ENCODE measurements at places on chromosomes 12 and 14. TPM values are rescaled to one million over a fixed set of nuclear protein-coding genes. Genes with fewer than 3 reads are reported as not detected.

Gene DPY19L2
- total RNA-seq, result 1.7 TPM

DNA sequence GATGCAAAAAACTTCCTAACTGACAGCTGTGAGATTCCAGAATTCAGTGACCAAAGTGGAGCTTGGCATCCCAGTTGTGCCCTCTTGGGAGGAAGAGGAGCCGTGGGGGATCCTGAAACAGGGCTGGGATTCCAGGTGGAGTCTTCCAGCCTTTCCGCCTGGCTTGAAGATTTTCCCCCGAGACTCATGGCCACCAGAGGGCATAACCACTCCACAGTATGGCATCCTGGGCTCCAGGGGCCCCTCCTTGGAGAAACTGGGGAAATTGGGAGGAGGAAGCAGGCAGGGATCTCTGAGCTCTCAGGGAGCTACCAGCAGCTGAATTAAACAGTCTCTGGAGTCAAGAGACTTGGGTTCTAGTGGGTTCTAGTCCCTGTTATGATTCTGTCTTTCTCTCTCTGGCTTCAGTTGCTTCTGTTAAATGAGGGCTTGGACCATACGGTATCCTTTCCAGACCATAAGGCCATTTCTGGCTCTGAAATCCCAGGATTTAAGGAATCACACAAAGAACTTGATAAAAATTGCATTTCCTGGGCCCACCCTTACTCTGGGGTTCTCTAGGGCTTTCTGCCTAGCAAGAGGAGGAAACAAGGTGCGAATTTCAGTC lies 2.6 kb upstream of the TAMALIN start:
- DNase-seq, result peak; percentile 90

Gene LMNTD1
- total RNA-seq, result not detected

DNA sequence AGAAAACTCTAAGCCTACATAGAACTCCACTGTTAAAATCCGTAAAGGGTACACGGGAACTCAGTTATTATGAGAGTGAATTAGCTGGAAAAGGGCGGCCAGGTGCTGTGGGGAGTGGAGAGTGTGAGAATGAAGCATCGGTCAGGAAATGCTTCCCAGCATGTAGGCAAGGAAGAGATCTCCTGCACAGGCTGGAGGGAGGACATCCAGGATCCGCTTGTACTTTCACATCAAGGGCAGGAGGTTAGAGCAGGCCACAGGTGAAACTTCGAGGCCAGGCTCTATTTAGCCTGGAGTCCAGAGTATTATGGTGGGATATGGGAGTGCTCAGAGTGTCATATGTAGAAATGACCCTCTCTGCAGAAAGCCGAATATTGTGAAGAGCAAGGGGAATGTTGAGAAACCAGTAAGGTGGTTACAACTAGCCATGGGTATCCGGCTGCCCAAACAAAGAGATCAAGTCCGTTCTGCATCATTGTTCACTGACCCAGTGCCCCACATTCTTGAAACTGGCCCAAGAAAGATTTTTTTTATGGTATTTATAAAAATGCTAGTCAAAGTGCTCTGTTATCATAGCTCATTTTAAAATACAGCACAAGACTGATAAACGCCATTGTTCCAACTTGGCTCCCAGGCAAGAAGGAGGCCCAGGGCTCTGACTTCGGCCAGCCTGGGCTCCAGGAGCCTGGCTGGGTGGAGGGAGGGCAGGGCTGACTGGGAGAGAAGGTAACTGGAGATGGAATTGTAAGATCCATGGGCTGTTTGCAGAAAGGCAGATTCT lies 79.4 kb upstream of the HIF1A start:
- peak; percentile 27 for DNase-seq

Gene JPH4
- 1.4 TPM for total RNA-seq

DNA sequence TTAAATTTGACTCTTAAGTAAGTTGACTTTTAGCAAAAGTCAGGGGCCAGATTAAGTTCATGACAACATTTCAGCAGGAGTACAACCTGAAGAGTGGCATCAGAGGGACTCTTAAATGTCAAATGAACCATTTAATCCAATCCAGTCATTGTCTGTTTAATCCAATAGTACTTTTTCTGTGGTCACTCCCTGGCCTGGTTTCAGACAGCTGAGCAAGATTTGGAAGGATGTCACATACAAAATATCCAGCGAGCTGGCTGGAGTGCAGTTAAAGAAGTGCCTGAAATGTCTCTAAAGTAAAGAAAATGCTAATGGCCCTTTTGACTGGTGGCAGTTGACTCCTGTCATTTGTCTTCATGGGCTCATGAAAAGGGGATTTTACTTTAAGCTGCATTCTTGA lies 1082.1 kb downstream of the AACS start:
- no peak for DNase-seq

DNA sequence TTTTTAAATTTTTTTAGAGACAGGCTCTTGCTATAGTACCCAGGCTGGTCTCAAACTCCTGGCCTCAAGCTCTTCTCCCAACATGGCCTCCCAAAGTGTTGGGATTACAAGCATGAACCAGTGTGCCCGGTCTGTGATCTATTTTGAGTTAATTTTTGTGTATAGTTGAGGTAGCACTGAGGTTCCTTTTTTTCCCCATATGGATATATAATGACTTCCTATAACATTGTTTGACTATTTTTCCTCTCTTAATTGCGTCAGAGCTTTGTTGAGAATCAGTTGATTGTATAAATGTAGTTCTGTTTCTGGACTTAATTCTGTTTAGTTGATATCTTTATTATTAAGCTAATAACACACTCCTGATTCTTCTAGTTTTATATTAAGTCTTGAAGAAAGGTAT lies 8.6 kb upstream of the M6PR start:
- DNase-seq, result no peak

- DNase-seq, result no peak
These were observed 88.4 kb downstream of the CAND1 start for GRCh38 chr12:67357376-67358125.

Gene GPRC5D
- not detected for total RNA-seq

Gene PPP1R36
- total RNA-seq, result 0.28 TPM

DNA sequence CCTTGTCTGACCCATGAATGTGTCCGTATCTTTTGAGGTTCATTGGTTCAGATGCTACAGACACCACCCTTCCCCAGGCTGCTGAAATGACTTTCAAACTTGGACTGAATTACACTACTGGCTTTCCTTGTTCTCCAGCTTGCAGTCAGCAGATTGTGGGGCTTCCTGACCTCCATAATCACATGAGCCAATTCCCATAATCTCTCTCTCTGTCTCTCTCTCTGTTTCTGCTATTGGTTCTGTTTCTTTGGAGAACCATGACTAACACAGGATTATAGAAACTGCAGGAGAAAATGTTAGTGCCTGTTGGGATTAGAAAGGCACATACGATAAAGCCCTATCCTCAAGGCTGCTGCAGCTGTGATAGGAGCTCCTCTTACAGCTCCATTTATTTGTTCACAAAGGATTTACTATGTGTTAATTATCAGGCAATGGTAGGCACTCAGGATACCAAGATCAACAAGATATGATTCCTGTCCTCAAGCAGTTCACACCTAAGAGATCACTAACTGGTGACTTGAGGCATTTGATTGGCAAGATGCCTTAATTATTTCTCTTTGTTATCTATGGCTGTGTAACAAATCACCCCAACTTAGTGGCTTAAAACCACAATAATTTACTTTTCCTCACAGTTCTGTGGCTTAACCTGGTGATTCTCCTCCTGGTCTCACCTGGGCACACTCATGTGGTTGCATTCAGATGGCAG lies 10.2 kb upstream of the NYNRIN start:
- no peak for DNase-seq

GRCh38 chr12:88519802-88520435 lies 60.4 kb downstream of the KITLG start:
- DNase-seq, result no peak

Gene SLC39A5
- total RNA-seq, result 0.48 TPM

Gene PRICKLE1
- total RNA-seq, result 24.7 TPM

Gene KRT74
- not detected for total RNA-seq

- DNase-seq, result peak; percentile 32
These were observed 13.9 kb downstream of the CDCA4 start for GRCh38 chr14:105006831-105007592.

GRCh38 chr14:71714225-71714624 lies 218.0 kb upstream of the RGS6 start:
- DNase-seq, result no peak

Gene FGD6
- 11.1 TPM for total RNA-seq

DNA sequence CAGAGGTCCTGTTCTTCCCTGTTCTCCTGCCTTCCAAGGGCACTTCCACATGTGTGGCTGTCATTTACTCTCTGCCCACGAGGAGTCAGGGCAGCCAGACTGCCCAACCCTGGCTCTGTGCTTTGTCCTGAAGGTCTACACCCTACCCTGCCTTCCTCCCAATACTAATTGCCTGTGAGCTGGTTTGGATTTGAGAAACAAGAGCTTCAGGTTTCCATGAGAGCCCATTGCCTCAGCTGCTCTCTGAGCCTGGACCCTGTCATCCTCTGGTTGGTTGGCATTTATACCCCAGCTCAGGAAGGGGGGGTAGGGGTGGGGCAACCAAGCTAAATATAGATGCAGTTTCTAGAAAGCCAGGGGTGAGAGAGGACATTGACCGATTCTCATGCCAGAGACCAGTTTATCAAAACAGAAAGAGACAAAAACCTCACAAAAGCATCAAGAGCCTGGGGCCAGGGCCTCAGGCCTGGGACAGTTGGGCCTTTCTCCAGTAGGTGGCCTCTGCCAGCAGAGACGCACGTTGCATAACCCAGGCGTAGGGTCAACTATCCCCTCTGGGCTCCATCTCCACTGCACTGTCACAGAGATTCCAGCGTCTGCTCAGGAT lies 34.5 kb downstream of the VDR start:
- peak; percentile 89 for DNase-seq

GRCh38 chr14:101709533-101709881 lies 52.0 kb upstream of the PPP2R5C start:
- DNase-seq, result no peak

DNA sequence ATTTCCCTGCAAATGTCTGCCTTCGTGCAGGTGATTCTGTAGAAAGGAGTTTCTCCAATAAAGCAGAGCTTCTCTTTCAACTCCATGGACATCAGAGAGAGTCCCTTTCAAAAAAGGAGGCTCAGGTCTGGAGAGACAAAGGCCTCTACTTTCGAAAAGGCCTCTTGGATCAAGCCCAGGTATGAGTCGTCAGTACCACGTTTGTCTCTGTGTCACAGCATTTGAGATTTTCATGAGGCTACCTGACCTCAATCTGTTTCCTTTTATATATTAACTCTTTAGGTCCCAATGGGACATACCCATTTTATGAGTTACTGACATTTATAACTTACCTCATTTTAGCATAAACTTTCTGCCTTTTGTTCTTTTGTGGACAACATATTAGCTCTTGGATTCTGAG lies 290.8 kb downstream of the RPAP3 start:
- no peak for DNase-seq

- DNase-seq, result no peak
These were observed 61.1 kb downstream of the RNF34 start for GRCh38 chr12:121461048-121461447.

GRCh38 chr12:9237286-9237685 lies 29.1 kb upstream of the PZP start:
- DNase-seq, result no peak

DNA sequence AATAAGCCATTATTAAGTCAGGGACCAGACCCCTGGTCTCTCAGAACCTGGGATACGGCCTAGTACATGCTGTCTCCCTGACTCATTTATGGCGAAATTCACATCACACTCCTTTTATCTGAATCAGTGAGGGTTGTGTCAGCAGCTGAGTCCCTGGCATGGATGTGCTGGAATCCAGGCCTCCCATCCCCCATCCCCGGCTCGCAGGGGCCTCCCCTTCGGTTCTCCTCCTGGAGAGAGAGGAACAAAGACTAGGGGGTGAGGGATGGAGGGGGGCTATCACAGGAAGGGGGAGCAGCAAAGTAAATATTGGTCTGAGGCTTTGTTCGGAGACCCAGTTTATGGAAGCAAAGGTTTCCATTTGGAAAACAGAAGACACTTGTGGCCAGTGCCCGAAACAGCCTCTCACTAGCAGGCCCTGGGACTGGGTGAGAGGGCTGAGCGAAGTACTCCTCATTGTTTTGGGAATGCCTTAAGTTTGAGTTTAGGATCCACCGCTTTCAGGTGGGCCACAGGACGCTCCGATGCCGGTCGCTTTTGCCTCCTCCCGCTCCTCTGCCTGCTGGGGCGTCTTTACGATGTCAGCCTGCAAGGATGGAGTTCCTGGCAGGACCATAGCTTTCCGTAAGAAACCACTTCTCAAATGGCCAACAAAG lies 145.0 kb downstream of the PRKCH start:
- DNase-seq, result peak; percentile 79

DNA sequence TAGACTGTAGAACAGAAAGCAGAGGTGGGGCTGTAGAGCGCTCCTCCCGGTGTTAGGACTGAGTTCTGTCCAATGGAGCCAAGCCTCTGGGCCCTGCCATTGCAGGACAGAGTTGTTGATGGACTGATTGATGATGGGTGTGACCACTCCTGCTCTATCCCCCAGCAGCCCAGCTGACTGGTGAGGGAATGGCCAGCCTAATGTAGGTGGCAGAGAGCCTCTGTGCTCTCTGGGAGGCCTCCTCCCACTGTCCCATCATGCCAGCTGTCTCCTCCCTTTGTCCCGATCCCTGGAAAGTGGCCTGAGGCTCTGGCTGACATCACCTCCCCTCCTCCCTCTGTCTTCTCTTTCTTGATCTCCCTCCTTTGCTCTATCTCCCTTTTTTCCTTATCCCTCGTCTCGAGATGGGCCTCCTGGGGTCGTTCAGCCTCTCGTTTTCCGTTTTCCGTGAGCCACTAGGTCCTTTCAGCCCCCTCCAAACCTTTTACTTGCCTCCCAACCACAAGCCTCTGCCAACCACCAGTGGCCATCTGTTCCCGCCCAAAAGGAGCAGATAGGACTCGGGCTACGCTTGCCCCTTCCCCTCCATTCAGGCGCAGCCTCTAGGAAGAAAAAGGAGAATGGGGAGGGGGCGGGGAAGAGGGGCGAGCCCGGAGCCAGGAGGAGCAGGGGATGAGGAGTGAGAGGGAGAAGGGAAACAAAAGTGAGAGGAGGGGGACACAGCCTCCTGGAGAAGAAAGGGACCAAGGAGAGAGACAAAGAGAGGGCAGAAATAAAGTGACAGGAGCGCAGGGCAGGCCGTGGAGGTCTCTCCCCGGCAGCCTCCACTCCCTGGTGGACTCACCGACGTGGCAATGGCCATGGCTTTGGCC lies 572 bp downstream of the EFS start:
- DNase-seq, result peak; percentile 89

GRCh38 chr12:28936221-28936620 lies 212.9 kb upstream of the FAR2 start:
- no peak for DNase-seq

- peak; percentile 93 for DNase-seq
These were observed 1.3 kb downstream of the ZC3H10 start for GRCh38 chr12:56119361-56119796.

Gene LHX5
- 0.85 TPM for total RNA-seq

DNA sequence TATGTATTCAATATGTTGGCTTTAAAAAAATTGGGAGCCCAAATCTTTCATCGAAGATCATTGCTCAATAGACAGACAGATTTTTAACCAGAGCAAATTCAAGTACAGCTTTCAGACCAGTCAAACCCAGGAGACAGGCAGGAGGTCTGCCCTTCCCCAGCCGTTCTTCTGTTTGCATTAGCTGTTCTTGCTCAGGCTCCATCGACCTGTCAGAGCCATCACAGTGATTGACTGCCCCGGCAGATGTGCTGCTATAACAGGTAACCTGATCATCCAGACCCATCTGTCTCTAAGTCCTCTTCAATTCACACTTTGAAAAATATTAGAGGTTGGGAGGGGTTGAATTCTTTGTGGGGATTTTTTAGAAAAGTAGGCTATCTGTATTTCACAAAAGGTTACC lies 453.5 kb downstream of the FOXG1 start:
- DNase-seq, result no peak
